Activated CD8-positive, alpha-beta memory T cell treated with anti-CD3 and anti-CD28 coated beads for 4 hours (primary cell): ENCODE measurements at places on chromosomes 6 and 20.

- no peak for DNase-seq
Observed at GRCh38 chr20:24955045-24955444, 6.0 kb downstream of the CST7 start.

DNA sequence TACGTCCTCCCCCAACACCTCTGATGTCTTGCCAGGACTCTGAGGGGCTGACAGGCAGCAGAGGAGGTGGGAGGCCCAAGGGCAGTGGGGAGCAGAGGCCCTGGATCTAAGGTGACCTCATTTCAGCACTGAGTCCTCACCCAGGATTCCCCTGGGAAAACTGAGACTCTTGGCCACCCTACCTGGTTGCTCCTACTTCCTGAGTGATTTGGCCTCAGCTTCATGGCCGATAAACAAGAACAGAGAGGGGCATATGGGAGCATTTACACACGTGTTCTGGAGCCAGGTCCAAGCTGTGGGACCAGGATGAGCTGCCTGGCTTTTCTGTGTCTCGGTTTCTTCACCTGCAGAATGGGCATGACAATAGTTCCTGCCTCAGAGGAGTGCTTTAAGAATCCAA is 133.8 kb downstream of the ANKRD60 start:
- DNase-seq = no peak

GRCh38 chr6:53536561-53536960 is 8.3 kb downstream of the GCLC start:
- DNase-seq = no peak

- peak; percentile 81 for DNase-seq
Observed at GRCh38 chr6:53359095-53359842, 10.5 kb upstream of the ELOVL5 start.

DNA sequence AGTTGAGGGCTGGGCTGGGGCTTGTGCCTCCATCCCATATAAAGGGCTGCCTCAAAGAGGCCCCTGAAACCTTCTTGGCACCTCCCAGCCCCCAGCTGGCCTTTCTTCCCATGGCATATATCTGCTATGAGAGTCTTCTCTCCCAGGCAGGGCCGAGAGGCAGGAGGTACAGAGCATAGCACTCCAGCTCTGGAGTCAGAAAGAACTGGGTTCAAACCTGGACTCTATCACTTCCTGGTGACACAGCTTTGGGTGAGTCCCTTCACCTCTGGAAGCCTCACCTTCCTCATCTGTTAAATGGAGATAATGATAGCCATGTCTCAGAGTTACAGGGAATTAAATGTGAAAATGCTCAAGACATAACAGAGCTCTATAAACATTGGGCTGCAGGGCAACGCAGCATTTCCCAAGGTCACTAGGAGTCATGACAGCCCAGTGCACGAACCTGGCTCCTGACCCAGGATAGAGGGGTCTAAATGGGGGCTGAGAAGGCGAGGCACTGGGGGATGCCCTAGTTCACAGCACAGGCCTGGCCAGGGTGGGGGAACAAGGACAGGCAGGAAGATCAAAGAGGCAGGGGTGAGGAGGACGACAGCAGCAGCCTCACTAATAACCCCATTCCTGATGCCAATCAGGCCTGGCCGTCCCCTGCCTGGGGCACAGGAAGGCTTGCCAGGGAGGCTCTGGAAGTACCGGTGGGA is 1.9 kb downstream of the FAM83C start:
- no peak for DNase-seq

DNA sequence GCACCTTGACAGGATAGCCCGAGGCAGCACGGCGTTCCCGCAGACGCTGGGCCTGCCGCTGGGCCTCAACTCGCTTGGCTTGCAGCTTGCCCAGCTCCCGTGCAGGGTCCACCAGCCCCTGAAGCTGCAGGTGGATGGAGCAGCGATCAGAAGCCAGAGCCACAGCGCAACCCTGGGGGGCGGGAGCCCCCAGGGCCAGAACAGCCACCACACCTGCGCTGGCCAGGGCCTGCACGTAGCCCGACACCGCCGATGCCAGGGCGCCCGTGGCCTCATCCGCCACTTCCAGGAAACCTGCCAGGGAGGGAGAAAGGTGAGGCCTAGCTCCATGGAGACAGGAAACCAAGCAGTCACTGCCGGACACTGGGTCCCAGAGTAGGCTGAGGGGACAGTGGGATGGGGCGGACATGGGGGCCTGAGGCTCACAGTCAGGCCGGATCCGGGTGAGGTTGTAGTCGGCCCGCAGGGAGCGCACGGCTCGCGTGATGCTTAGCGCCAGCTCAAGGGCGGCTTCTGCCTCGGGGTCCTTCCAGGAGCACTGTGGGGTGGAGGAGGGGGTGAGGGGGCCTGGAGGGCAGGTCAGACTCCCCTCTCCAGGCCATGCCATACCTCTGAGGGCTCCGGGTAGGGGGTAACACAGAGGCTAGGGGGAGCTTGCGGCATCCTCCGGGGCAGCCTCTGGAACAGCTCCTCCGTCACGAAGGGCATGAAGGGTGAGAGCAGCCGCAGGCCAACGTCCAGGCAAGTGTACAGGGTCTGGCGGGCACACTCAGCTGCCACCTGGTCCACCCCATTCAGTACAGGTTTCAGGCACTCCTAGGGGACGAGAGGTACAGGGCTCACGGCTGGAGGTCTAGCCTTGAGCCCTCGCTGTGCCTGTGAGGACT is 2.1 kb upstream of the VWA7 start:
- DNase-seq = no peak

- no peak for DNase-seq
Observed at GRCh38 chr6:109237077-109237985, 142.0 kb downstream of the CEP57L1 start.

DNA sequence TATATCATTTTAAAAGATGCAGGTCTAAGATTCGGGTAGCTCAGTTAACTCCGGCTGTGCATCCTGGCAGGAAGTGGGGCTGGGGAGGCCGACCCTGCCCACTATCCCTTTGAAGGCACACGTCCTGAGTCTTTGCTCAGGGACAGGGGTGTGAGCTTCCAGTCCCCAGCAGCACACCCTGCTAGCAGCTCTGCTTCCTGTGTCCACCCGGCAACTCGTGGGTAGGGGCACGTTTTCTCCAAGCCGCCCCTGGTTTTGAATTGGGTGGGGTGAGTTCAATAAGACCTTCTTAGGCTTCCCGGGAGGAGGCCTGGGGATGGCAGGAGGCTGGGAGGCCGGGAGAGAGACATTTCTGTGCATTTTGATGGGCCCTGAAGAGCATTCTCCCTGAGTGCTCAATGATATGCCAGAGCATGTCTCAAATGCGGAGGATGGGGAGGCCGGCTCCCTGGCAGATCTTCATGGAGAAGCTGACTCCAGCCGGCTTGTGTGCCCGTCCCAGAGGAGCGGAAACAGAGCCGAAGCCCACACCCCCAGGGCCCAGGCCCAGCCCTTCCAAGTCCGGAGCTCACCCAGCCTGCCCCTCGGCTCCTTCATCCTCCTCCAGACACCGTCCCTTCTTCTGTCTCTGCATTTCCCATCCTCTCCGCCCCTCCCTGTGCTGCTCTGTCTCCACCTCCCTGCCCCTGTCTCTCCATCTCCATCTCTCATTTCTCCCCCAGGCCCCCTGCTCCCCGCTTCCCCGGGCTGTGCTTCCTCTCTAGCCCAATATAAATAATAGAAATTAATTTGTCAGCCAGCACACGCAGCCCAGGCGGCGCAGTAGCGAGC is 36.3 kb upstream of the ZFAND3 start:
- DNase-seq = no peak

DNA sequence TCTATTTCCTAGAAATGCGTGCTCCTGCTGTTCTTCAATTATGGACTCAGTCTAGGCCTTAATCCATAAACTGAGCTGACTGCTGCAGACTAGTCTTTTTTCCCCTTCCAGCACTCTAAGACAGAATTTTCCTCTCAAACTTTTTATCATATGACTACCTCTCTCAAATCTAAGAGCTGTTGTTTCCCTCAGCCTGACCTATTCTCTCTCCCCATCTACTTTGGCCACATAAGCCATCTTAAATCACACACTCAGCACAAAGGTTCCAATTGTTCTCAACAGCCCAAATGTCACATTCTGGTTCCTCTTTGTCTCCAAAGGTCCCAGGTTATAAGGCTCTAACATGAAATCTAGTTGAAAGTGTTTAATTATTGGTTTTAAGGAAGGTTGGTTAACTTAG is 85.2 kb downstream of the PRSS35 start:
- no peak for DNase-seq

- DNase-seq = no peak
Observed at GRCh38 chr6:44533421-44533820, 145.9 kb downstream of the CDC5L start.

DNA sequence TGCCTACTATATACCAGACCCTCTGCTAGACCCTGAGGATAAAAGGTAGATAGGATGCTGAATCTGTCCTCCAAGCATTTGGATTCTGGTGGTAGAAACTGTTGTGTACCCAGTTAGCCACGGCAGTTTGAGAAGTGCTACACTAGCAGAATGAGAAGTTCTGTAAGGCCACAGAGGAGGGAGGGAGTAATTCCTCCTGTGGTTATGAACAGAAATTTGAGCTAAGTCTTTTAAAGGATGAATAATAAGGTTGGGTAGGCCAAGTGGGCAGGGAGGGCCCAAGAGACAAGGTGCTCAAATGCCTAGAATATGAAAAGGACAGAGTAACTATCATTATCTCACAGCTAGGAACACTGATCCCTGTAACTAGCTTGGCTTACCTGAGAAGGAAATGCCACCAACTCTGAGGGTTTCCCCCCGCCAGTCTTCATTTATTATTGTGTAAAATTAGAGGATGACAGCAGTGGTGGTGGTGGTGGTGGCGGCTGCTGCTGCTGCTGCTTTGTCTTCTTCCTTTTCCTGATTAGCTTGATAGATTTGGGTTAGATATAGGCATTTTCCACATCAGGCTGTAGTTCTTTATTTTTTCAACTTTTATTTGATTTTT is 243.3 kb downstream of the PRL start:
- DNase-seq = no peak

GRCh38 chr6:161437851-161438250 is 164.0 kb upstream of the AGPAT4 start:
- no peak for DNase-seq

DNA sequence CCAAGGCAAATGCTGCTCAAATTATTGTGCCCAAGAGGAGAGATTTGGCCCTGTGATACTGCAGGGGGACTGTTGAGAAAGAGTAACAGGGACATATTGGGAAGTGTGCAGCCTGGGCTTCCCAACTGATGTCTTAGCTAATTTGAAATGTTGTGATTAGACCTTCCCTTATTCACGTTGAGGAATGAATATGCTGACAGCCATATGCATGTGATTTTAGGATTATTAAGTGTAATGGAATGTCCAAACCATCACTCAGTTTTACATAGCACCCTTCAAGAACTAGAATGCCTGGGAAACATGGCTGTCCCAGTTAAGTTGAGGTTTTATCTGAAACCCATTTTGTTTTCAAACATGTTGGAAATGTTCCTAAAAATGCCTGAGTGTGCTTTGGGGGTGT is 81.4 kb downstream of the CARMIL1 start:
- DNase-seq = no peak

GRCh38 chr20:17611540-17612286 is 41.8 kb downstream of the DSTN start:
- no peak for DNase-seq

- no peak for DNase-seq
Observed at GRCh38 chr20:47179267-47179666, 177.2 kb downstream of the ZMYND8 start.

GRCh38 chr20:58676161-58676560 is 16.4 kb upstream of the NPEPL1 start:
- DNase-seq = no peak

GRCh38 chr20:19973961-19974629 is 43.1 kb upstream of the NAA20 start:
- DNase-seq = no peak

DNA sequence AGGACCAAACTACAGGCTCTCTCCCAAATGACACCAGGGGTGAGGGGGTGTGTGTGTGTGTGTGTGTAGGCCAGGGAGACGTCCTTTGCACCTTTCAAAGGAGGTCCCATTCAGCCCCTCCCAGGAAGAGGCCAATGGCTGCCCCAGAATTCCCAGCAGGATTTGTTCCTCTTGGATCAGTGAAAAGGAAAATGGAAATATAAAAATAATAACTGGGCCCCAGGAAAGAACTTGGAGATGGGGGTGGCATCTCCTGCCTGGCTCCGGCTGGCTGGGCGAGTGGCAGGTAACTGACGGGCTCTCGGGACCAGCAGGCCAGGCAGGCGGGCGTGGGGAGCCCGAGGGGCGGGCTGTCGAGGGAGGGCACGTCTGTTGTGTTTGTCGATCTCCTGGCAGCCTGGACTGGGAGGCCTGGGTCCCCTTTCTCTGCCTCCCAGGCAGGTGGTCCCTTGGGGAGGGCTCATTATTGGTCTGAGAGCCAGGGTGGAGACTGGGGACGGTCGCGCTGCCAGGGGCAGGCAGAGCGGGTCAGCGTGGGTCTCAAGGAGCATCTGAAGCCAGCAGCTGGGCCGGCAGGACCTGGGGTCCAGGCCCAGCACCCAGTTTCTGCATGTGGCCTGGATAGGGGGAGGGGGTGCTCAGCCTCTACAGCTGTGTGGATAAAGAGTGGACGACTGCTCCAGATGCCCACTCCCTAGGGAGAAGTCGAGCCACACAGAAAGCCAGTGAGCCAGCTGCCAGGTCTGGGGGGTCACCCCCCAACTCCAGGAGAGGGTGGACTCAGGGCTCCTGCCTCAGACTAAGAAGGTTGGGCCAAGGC is 3.1 kb downstream of the NOL4L start:
- no peak for DNase-seq

DNA sequence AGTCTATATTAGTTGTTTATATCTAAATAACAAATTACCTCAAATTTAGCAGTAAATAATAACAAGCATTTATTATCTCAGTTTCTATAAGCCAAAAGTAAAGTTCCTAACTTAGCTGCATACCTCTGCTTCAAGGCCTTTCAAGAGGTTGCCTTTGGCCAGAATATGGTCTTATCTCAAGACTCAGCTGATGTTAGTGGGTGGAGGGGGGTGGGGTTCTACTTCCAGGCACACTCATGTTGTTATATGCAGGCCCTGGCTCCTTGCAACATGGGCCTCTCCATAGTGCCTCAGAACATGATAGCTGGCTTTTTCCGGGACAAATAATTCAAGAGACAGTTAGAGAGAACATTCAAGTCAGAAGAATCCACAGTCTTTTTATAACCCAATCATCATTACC is 266.0 kb downstream of the ADGRB3 start:
- DNase-seq = no peak

- DNase-seq = no peak
Observed at GRCh38 chr20:43825051-43825402, 89.6 kb upstream of the TOX2 start.

- DNase-seq = no peak
Observed at GRCh38 chr6:160188773-160189172, 67.2 kb downstream of the SLC22A1 start.
